ENCODE measurements at places on chromosomes 16 and 17.

GRCh38 chr16:28981517-28981916 lies 3.3 kb upstream of the LAT start:
- DNase-seq, result no peak

DNA sequence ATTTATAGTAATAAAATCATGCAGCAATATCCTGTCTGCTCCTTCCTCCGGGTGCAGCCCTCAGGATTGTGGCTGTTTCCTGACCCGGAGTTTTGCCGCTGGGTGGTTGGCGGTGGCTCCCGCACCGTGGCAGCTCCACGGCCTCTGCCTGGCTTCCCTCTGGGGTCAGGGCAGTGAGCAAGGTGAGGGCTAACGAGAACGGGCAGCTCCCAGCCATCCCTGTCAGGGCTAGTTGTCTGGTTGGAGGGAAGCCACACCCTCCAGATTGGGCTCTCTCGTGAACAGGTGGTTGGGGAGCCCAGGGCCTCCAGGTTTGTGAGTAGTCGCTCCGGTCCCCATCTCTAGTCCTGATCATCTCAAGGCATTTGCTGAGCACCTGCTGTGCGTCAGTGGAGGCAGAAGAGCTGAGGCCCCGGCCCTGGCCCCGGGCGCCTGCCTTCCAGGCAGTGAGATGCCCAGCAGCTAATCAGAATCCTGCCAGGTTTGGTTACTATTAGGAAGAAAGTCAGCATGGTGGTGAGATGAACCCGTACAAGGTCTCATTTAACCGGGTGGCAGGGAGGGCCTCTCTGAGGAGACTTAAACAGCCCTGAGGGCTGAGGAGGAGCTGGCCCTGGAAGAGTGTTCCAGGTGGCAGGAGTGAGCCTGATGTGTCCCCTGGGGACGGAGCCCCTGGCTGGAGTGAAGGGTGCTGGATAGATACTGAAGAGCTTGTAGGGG lies 2.3 kb upstream of the NUDT16L1 start:
- DNase-seq, result no peak

DNA sequence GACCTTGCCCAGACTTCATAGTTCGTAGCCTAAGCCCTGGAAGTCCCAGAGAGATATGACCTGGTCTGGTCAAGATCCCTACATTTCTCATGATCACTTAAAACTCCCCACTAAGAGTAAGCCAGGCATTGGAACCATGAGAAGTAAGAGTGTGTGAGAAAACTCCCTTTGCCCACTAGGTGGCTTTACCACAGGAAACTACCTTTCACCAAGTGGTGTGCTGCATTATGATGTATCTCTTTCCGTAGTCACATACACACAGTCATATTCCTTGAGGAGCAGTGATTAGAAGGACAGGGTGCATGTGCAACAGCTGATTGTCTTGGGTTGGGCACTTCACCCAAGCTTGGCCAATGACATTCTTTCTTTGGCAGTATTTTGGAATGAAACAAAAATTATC lies 639.3 kb downstream of the KCNJ2 start:
- no peak for DNase-seq

- no peak for DNase-seq
Observed at GRCh38 chr17:13437966-13438779, 163.6 kb downstream of the HS3ST3A1 start.

DNA sequence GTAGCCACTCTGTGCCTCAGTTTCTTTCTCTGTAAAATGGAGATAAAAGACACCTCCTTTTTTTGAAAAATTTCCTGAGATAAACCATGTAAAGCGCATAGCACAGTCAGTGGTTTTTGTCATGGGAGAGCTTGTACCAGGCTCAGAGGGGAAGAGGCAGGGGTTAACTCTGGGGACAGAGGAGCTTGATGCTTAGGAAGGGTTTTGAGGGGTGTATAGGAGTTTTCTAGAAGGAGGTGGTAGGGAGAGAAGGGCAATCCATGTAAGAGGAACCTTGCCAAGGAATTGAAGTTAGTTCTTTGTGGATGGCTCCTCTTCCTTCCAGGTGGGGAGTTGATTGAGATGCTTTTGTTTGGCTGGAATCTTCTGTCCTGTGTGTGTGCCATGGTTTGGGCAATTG lies 131.9 kb upstream of the GSE1 start:
- no peak for DNase-seq

DNA sequence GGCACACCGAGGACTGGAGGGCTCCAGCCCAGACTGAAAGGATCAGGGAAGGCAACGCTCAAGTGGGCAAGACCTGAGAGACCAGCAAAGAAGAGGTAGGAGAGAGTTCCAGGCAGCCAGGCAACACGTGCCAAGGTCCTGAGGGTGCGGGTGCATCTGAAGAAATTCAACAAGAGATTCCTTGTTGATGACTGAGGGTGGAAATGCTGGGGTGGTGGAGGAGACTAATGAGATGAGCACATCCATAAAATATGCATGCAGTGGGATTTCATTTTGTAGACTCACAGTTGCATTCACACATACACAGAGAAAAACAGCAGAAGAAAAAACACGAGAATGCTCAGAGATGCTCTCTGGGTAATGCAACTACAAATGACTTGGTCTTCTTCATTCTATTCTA lies 154.8 kb upstream of the FOXF1 start:
- DNase-seq, result no peak

Data from NCI-H446 treated with DMSO at 0.1 percent for 48 hours (cell line).